Sigmoid colon (tissue), 7 donors: ENCODE measurements at places on chromosomes 2 and 18. TPM values are rescaled to one million over a fixed set of nuclear protein-coding genes. Genes with fewer than 3 reads are reported as not detected.

DNA sequence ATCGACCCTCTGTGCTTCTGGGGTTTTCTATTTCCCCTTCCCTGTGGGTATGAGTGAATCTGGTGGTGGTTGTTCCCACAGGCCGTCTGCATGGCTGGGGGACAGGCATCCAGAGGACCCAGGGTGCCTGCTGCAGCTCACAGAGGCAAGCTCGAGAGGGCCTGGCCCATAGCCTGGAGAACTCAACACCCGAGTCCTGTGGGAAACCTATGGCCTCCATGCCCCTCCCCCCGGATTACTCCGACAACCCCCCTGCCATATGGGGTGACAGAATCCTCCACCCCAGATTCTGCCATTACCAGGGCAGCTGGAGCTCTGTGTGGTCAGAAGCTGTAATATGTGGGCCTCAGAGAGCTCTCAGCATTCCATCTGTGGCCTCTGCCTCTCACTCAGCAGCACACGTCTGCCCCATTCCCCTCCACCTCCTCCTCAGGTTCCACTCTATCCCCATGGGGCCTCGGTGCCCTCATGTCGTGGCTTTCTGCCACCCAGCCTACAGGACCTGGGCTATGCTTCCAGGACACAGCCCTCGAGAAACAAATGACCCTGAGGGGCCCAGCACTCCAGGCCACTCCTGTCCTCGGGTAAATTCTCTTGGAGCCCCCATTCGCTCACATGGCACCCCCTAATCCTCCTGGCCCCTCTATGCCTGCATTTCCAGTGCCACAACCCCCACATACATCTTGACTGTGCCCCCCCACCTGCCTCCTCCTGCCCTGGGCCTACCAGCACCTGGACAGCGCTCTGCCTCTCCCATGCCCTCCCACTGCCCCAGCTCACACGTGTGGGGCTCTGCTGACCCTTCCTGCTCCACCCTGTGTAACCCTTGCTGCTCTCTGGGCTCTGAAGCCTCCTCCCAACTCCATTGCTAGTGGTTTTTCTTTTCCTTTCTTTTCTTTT, 3.6 kb downstream of the MZT2A start:
- no peak for DNase-seq

DNA sequence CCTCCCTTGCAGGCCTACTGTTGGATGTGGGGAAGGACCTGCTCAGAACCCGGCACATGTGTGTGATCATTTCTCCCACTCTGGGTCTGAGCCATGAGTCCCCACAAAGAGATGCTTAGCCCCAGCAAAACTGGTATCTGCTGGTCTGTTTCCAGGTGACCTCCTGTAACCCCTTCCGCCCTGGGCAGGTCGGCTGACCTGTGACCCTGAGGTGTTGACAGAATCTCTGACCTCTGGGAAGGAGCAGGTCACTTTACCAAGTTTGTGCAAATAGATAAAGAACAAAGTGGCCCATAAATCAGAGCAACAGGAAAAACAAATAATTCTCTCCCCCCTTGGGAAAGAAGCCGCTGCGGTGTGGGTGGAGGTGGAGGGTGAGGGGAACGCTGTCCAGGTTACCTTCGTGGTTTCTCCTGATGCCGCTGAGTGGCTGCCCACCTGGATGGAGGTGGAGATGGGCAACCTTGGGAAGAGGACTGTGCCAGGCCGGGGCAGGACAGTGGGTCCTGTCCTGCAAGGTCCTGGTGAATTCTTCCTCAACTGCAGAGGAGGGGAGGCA, 174.0 kb upstream of the MYCN start:
- no peak for DNase-seq

Gene ANKRD62
- not detected for total RNA-seq

Gene HOXD10
- 16.6 TPM for total RNA-seq

- no peak for DNase-seq
Observed at GRCh38 chr2:75728614-75729419, 18.1 kb upstream of the GCFC2 start.

- DNase-seq, result peak; percentile 98
Observed at GRCh38 chr2:10043256-10043905, at the start of gene KLF11. Gene KLF11 (plus strand): TSS chr2:10043550. CDS start chr2:10043717, 167 bp downstream.

- DNase-seq, result no peak
Observed at GRCh38 chr2:161124201-161124600, 36.0 kb upstream of the TANK start.

Gene INHA
- total RNA-seq, result not detected

DNA sequence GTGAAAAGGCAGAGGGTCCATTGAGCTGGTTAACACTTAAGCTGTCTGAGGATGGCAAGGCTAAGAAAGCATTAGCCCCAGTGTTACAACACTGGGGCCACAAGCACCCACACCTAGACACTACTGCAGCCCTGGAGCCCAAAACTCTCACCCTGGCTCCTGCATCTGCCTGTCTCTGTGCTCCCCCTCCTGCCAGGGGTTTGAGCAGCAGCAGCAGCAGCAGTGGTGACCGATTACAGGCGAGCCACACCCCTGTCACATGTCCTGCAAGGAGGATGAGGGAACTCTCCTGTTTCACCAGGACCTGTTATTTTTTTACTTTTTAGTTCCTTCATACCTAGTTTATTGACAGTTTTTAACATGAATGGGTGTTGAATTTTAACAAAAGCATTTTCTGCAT, 326.7 kb upstream of the MAP2 start:
- DNase-seq, result no peak

Gene IWS1
- 47.9 TPM for total RNA-seq

DNA sequence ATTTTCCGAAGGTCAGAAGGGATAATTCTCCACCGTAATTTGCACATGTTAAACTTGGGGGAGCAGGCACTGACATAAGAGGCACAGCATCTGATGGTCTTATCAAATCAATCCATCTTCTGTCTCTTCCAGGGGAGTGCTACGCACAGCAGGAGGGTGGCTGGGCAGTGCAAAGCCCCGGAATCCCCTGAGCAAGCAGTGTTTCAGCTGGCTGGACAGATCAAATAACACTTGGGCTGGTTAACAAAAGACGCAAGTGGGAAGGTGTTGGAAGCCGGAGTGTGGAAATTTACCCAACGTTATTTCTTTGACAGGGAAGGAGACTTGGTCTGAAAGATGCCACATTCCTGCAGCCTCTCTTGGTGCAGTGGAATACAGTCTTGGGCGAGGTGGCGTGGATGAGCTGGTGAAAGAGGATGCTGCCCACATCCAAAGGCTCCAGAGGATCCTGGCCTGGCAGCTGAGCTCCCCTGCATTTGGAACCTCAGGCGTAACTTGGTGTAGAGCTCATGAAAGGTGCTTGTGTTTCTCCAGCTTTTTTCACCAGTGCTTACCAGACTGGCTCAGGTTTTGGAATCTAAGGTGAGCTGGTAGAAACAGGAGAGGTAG, 103.0 kb downstream of the MAPK4 start:
- DNase-seq, result no peak

GRCh38 chr2:192230889-192231453, 36.2 kb upstream of the TMEFF2 start:
- no peak for DNase-seq

DNA sequence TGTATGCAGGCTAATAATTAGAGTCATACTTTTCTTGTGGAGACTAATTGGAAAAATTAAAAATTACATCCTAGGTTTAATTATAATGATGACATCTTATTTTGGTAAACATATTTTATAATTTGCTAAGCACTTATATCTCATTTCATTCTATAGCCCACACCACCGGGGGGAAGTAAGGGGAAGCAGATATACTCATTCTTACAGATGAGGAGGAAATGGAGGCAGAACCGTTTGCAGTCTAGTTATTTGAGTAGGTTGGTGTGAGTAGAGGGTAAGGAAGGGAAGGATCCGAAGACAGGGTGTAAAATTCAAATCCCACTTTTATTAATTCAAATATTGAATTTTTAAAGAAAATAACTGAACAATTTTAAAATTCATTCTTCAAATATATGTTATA, 3.7 kb downstream of the ITGAV start:
- DNase-seq, result no peak

GRCh38 chr2:17470855-17471641, 47.2 kb downstream of the RAD51AP2 start:
- DNase-seq, result no peak

DNA sequence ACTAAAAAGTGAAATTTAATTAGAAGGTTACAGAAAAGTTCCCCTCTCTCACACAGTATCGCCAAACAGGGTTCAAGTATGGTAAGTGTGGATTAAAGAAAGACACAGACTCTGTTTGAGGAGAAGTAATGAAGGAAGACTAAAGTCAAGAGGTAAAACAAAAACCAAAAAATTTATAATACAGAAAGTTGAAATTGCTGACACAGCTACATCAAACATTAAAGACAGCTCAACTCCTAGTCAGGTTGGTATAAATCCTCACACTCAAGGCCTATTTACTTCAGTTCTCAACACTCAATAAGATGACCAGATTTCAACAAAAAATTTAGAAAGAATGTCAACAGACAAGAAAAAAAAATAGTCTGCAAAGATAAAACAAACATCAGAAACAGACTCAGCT, 300.5 kb upstream of the LINC00305 start:
- no peak for DNase-seq

Gene SETBP1
- 68.0 TPM for total RNA-seq

- no peak for DNase-seq
Observed at GRCh38 chr2:170736628-170737027, 21.5 kb downstream of the SP5 start.

DNA sequence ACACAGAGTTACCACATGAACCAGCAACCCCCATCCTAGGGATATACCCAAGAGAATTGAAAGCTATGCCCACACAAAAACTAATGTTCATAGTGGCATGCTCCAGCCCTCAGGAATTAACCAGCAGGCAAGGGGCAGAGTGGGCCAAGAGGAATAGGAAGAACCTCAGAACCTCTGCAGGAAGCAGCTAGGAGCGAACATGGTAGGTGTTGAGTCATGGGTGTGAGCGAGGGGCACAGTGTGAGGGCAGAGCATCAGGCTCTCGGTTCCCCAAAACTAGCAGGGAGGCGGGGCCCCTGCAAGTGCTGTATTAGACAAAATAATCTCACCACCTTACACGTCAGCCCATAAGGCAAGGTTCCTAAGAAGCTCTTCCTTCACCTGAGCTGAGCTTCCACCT, 5.6 kb upstream of the RUFY4 start:
- no peak for DNase-seq
